ENCODE measurements at places on chromosomes 1 and 21. TPM values are rescaled to one million over a fixed set of nuclear protein-coding genes. Genes with fewer than 3 reads are reported as not detected.

GRCh38 chr1:174080819-174081218 lies 58.7 kb upstream of the RC3H1 start:
- DNase-seq: no peak

The IFI44L gene
- total RNA-seq: 4.7 TPM

The PYHIN1 gene
- 0.21 TPM for total RNA-seq

The NTPCR gene
- total RNA-seq: 37.6 TPM

The MSH4 gene
- total RNA-seq: 0.51 TPM

The CD5L gene
- total RNA-seq: not detected

GRCh38 chr21:36149788-36150711 lies 6.6 kb upstream of the DOP1B start:
- peak; percentile 53 for DNase-seq

The FLG2 gene
- 0.21 TPM for total RNA-seq

- no peak for DNase-seq
Measured at GRCh38 chr1:95584315-95584714, 350.3 kb downstream of the RWDD3 start.
